Forelimb muscle (tissue), 1 donor: ENCODE measurements at places on chromosomes 11 and 22.

GRCh38 chr22:49196046-49196511, 631.6 kb downstream of the BRD1 start:
- no peak for DNase-seq

- no peak for DNase-seq
Observed at GRCh38 chr11:19769820-19770219, 57.2 kb downstream of the NAV2 start.

DNA sequence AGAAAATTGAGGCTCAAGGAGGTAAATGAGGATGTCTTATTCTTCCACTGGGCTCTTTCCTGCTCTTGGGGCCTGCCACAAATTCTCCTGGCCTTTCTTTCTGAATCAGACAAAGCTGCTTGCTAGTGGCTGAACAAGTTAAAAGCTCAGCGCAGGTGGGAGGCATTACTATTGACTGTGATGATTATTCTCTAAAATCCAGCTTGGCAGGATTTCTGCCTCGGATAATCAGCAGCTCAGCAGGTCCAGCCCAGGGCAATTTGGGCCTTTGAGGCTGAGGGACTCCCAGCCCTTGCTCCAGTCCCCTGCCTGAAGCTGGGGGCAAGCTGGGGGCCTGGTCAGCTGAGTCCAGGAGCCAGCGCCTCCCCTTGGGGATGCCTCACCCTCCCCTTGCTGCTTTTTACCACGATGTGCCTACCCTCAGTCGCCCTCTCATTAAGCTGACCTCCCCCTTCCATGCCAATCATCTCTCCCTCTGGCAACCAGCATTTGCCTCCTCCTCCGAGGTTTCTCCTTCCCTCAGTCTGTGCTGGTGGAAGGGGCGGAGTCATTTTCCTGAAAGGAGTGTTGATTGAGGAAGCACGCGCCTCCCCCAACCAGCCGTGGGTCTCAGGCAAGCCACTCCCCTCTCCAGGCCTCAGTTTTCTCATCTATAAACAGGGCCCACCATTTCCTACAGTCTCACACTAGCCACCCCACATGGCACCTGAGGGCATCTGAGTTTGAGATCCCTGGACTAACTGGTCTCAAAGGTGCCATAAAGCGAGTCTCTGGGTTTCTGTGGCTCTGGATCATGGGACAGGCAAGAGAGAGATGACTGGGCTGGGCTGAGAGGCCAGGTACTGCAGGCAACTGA, 60.6 kb upstream of the PRDM11 start:
- DNase-seq, result no peak

DNA sequence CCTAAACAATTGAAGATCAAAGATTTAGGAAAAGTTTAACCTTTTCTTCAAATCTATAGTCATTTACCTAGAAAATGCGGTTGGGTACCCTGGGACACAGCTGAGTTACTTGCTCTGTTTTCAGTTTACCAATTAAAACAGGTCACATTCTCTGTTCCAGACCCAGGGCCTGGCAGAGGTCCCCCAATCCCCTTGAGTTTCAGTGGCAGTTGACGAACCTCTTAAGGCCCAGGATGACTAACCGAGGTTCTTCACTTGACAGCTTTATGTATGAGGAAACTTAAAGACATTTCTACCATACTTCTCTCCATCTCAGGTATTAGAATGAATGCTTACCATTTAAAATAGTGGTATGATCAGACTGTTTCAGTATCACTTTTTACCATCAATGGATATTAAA, 16.3 kb downstream of the LDHAL6A start:
- no peak for DNase-seq

DNA sequence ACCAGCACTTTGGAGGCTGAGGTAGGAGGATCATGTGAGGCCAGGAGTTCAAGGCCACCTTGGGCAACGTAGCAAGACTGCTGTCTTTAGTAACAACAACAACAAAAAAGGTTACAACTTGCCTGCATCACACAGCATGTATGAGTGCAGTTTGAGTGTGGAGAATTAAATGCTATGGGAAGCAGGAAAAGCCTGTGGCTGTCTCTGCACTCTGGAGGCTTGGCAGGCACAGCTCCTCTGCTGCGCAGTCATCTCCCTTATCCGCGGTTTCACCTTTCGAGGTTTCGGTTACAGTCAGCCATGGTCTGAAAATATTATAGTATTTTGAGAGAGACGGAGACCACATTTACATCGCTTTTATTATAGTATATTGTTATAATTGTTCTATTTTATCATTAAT, 2.9 kb downstream of the MICAL2 start:
- no peak for DNase-seq

GRCh38 chr11:108565653-108566052, 27.9 kb downstream of the EXPH5 start:
- DNase-seq, result no peak

- no peak for DNase-seq
Observed at GRCh38 chr11:11439591-11439990, 86.5 kb upstream of the CSNK2A3 start.

DNA sequence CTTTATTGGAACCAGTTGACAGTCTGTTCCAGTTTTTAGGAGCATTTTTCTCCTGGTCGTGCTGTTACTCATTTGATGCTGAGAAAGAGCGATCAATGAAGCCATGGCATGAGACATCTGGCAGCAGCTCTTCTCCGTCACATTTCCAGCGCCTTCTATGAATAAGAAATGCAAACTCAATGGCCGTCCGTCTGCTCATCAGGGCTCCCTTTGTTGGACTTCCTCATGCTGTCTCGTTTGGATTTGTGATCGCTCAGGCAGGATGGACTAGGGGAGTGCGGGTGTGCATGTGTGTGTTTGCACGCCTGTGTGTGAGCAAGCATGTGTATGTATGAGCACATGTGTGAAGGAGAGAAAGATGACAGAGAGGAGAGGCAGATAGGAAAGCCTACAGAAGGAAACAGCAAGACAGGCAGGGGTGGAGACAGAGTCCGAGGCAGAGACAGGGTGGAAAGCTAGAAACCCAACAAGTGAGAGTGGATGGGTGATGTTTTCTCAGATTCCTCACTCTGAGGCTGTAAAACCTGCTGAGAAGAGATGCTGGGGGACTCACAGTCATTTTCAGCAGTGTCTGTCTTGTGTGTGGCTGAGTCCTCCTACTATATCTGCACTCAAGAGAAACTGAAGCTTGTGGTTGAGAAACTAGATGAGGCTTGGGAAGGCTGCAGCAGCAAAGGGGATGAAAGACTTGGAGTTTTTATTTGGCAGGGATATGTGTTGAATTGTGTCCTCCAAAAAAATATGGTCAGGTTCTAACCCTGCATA, 56.0 kb upstream of the CLMP start:
- no peak for DNase-seq

DNA sequence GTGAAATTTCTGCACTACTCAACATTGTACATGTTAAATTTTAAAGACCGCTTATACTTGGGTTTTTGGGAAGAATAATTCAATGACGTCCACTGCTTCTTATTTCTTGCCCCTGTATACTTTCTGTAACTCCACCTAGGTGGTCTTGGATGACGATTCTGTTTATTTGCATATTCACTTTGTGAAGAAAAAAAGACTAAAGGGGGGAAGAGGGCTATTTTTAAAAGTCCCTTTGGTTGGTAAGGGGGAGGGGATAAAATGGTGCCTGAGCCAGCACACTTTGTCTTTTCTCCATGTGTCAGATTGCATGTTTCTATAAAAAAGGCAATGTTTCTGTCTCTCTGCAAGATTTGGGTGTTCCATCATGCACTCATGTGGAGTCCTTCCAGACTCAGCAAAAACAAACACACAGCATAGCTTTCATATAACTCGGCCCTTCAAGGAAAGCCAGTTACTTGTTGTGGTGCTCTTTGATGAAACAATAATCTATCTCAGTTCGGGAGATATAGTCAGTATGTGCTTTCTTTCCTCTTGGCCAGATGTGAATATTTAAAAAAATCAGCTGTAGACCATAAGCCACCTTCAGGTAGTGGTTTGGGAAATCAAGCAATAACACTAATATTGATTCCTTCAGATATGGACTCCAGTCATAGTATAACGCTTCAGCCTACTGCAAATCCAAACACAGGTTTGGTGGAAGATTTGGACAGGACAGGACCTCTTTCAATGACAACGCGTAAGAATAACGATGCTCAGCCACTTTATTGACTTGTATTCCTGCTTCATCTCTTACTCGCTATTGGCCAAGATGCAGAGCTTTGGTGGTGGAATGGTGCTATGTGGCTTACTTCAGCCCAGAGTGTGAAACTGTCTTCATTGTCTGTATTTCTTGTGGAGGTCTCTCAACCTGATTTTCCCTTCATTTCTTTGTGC, 68.8 kb downstream of the CD44 start:
- no peak for DNase-seq

DNA sequence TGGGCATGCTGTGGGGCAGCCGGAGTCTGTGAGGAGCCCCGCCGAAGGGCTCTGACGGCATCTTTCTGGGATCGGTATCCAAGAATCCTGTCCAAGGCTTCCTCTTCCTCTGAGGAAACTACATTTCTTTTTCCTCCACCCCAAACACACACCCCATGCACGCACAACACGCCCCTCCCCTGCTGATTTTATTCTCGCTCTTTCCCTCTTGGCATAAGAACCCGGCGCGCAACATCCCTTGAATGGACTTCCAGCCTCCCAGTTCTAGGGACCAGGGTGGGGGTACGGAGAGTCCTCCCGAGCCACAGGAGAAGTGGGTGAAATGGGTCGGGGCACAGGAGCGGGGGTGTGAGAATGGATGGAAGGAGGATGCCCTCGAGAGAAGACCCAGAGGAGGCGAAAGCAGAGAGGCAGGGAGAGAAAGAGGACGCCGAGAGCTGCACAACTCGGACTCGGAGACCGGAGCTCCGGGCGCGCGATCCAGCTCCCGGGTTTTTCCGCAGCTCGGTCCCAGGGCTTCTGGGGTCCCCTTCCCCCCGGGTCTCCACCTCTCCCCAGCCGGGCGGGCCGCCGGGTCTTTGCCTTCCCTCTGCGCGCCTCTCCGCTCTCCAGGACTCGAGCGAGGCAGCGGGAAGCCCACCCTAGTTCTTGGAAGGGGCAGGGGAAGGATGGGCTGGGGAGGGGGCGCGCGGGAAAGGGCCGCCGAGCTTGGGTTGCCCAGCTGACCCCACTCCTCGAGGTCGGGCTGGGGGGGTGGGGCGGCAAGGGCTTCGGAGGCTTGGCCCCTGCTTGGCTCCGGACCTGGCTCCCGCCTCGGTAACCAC, 1.5 kb upstream of the LARGE1 start:
- DNase-seq, result no peak

- DNase-seq, result no peak
Observed at GRCh38 chr22:43909708-43910107, 13.9 kb upstream of the PNPLA3 start.
